ENCODE measurements at places on chromosomes 6 and 20.

GRCh38 chr20:46357030-46357514, 48.8 kb upstream of the CDH22 start:
- no peak for DNase-seq

DNA sequence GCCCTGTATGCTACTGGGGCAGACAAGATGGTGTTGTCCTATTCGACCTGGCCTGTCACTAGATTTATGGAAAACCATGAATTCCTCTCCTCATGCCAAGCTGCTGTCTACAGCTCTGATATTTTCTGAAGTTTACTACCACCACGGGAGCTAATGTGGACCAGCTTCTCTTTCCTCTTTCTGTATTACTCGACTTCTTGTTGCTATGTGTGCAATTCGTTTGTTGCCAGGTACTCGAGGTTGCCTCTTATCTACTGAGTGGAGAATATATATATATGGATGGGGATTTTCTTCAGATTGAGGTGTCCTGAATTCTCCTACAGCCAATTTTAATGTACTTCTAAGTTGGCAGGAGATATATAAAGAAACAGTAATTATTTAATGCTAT, 34.7 kb downstream of the MAN1A1 start:
- DNase-seq = peak; percentile 24

- no peak for DNase-seq
Measured at GRCh38 chr6:80335121-80335531, 228.7 kb downstream of the BCKDHB start.

DNA sequence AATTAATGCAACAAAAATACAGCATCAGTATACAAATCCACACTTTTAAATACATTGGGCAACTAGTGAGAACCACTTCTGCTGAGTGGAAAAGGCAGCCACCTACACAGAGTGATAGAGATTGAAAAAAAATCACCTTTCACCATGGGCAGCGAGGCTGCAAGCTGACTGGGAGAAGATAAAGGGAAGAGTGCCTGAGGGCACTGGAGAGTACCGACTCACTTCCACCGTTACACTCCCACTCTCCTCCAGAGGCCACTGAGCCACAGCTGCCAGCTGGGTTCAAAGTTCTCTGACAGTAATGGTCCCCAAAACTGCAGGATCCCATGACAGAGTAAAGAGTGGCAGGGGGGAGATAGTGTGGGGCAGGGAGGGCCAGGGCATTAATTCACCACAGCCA, 24.1 kb downstream of the PXT1 start:
- DNase-seq = no peak

- no peak for DNase-seq
Measured at GRCh38 chr6:124753001-124753400, 209.2 kb upstream of the RNF217 start.

DNA sequence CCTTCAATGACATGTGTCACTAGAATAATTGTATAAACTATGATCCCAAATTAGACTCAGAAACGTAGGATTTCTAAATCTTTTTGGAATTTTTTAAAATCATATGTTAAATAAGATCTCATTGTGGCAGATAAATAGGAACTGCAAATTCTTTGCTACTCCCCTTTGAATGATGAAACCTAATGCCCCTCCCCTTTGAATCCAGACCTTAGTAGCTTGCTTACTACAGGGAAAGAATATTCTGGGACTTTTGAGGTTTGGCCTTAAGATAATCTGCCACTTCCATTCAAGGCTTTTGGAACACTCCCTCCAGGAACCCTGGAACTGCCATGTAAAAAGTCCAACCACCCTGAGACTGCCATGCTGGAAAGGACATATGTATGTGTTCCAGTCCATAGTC, 7.1 kb downstream of the TDP2 start:
- no peak for DNase-seq

DNA sequence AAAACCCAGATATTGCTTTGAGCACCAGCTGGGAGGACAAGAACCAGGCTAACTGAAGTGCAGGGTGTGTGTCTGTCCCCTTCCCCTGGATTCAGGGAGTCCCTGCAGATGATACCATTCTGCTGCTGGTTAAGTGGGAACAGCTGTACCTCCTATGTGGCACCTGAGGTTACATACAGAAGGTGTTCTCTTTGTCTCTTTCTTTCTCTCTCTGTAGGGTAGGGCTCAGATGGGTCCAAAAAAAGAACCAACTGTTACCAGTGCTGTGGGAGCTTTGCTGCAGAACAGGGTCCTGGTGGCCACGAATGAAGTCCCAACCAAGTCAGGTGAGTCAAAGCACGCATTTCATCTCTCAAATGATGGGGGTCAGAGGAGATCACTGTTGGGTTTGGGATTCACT, 38.6 kb downstream of the ZC2HC1B start:
- DNase-seq = no peak

GRCh38 chr6:1970151-1970561, 275.2 kb downstream of the GMDS start:
- DNase-seq = no peak

DNA sequence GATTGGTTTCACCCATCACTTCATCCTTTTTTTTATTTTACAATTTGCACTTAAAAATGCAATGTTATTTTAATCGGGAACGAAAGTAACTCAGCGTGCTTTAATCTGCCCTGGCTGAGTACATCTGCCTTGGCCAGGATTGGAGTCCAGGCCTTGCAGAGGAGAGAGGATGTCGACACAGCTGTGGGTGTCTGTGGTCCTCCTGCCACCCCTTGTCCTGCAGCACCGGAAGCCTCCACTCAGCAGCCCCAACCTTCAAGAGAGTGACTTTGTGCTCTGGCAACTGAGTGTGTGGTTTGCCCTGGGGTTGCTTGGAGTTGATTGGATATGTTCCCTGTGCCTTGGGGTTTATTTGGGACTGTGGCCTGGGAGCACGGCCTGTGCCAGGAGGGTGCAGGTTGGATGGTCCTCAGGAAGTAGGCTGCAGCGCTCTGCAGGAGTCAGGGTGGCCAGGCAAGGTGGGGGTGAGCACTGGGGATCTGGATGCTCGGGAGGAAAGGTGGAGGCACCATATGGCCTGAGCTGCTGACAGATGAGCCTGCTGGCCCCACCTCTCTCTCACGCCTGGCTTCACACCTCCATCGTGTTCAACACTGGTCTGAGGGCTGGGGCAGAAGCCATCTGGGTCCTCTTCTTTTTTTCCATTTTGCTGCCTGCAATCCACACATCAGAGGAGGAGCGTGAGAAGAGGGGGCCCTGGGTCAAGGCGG, 4.3 kb downstream of the MYT1 start:
- DNase-seq = no peak

DNA sequence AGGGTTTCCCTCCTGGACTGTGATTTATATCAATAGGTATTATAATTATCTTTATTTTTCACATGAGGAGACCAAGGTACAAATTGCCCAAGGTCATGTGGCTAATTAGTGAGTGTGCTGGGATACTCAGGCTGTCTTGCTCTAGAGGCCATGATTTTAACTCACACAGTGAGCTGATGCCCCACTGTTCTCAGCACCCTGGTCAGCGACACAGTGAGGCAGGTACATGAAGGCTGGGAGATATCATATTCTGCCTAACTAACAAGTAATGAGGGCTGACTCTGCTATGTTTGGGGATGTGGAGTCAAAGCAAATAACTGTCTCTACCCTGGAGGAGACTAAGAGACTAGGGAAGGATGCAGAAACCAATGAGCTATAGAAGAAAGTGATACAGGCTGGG, 501.1 kb downstream of the PTPRT start:
- no peak for DNase-seq

GRCh38 chr20:57323034-57323433, 6.6 kb upstream of the SPO11 start:
- DNase-seq = no peak

DNA sequence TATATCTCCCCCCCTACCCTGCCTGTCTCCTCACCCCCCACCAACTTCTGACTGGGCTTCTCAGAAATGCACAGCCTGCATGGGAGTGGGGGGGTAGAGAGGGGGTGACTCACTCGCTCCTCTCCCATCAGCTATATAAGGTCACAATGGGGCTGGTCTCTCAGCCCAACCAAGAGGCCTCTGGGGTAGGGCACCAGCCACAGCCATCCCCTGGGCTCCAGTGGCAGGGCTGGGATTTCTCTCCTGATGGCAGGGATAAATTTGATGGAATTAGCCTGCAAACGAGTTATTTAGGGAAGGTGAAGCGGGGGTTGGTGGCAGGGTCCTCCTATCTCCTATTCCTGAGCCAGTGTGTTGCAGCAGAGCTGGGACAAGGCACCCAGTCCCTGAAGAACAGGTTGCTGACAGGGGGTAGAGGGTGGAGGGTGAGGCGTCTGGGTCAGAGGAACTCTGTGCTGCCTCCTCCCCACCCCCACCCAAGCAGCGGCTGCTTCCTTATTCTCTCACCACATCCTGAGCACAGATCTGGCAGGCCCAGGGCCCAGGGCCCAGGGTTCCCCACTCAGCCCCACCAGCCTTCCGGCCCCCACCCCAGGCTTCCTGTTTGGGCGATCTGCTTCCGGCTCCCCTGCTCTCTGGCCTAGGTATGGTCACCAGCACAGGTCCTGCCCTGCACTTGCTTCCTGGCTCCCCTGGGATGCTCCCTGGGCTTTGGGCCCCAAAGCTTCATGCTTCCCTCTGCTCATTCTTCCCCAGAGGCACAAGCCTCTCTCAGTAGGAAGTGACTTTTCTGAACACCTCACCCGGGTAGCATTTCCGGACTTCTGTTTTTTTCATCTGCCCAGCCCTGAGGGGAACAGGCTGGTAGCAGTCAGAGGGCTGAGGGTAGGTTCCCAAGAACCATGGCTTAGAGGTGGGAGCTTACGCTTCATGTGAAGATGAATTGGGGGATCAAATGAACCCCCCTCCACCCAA, 4.0 kb downstream of the PPP1R18 start:
- DNase-seq = peak; percentile 95

DNA sequence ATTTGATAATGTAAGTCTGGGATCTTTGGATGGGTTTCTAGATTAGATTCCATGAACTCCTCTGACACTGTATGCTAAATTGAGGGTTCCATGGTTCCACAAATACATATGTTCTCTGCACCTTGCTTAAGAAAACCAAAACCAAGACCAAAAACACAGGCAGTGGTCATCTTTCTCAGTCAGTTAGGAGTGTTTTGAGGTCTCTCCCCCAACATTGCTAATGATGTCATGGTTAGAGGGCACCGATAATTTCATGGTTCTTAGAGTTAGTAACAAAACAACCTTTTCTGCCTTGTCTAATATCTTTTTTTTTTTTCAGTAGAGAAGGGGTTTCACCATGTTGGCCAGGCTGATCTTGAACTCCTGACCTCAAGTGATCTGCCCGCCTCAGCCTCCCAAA, 44.5 kb downstream of the ARID1B start:
- DNase-seq = no peak

DNA sequence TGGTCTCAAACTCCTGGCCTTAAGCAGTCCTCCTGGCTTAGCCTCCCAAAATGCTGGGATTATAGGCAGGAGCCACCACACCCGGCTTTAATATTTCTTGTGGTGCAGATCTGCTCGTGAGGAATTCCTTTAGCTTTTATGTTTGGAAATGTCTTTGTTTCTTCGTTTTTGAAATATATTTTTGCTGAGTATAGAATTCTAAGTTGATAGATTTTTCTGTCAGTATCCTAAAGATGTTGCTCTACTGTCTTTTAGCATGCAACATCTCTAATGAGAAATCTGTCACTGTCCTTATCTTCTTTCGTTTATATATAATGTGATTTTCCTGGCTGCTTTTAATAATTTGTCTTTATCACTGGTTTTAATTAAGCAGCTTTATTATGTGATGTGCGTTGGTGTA, 75.1 kb downstream of the ZFAND3 start:
- no peak for DNase-seq

GRCh38 chr6:99233219-99233618, 116.3 kb downstream of the FAXC start:
- no peak for DNase-seq

DNA sequence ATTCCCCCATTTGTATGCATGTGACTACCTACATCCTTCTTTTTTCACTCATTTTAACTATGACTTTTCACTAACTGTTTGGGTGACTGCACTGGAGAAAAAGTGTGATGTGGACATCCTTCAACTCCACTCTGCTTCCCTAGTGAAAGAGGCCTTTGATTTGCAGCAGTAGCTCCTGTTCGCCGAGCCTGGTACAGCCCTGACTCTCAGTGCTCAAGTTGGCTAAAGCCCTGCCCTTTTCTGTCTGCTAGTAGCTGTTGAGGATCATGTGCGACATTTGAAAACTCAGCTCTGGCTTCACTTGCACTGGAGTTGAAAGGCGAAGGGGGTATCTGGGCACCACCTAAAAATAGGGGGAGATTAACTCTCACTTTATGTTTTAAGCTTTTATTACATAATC, 42.1 kb downstream of the DAAM2 start:
- no peak for DNase-seq

DNA sequence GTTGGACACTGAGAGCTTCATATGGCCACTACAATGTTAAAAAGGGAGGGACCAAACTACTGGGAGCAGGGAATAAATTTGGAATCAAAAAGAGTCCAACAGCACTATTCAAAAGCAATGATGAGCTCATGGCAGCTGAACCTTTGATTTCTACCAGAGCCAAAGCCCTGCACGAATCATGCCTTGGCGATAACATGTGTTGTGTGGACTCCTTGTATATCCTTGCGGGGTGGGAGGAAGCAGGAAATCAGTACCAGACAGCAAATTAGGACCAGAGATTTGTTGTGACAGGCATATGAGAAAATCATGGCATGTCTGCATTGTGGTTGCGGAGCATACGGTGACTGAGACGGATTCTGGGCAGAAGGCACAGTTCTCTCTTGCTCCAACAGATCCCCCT, 85.6 kb upstream of the EMILIN3 start:
- no peak for DNase-seq

DNA sequence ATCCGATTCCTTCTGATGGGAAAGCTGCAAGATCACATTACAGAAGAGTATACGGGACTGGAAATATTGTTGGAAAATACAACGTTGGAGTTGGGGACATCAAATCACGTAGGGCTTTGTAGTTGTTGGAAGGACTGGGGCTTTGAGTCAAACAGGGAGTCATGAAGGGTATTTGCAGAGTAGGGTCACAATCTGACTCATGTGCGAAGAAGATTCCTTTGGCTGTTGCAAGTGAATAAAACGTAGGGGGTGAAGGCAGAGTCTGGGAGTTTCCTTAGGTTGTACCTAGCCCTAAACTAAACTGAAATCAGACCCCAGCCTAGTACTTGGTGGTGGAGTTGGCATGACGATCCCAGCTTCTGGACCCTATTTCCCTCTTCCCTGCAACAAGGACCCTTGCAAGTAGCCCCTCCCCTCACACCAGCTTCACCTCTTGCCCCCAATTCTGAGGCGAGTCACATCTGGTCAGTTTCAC, 32.3 kb downstream of the SNX5 start:
- no peak for DNase-seq
